ENCODE measurements at places on chromosomes 1 and 21.

DNA sequence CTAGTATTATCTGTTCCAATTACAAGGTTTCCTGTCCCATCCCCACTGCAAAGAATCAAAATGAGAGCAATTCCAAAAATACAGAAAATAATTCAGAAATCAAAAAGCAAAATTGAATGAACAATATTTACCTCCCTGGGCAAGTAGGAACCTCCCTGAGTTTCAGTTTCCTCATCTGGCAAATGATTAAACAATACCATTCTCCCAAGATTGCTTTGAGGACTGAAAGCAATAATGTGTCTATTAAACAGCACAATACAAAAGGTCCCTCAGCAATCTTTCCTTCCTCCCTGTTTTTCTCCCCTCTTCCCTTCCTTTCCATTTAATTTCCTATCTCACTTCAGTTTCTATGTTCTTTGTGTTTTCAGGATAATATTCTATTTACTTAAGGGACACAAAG, 171.0 kb downstream of the ZC3H11B start:
- no peak for DNase-seq

- DNase-seq: no peak
These were observed 299.6 kb upstream of the NCAM2 start for GRCh38 chr21:20698585-20698984.

- DNase-seq: no peak
These were observed 28.5 kb upstream of the SELENON start for GRCh38 chr1:25771221-25772114.

GRCh38 chr1:91172541-91172940, 150.7 kb upstream of the ZNF644 start:
- DNase-seq: no peak

DNA sequence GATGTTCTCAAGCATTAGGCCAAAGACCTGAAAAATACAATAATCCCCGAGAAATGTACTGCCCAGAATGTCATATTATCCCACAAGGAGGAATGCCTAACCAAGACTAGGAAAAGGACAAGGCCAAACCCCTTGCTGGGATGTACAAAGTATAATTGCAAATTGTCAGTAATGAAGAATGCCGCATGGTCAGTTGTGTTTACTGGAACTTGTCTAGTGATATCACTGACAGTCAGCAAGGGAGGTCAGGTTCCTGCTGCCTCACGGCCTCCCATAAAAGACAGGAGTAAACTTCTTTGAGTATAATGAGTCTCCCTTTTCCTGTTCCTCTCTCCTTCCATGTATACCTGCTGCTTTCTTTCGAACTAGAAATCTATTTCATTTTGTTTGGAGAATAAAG, 222.8 kb downstream of the RHOU start:
- DNase-seq: no peak

- no peak for DNase-seq
These were observed 35.4 kb downstream of the ENAH start for GRCh38 chr1:225617479-225617878.

DNA sequence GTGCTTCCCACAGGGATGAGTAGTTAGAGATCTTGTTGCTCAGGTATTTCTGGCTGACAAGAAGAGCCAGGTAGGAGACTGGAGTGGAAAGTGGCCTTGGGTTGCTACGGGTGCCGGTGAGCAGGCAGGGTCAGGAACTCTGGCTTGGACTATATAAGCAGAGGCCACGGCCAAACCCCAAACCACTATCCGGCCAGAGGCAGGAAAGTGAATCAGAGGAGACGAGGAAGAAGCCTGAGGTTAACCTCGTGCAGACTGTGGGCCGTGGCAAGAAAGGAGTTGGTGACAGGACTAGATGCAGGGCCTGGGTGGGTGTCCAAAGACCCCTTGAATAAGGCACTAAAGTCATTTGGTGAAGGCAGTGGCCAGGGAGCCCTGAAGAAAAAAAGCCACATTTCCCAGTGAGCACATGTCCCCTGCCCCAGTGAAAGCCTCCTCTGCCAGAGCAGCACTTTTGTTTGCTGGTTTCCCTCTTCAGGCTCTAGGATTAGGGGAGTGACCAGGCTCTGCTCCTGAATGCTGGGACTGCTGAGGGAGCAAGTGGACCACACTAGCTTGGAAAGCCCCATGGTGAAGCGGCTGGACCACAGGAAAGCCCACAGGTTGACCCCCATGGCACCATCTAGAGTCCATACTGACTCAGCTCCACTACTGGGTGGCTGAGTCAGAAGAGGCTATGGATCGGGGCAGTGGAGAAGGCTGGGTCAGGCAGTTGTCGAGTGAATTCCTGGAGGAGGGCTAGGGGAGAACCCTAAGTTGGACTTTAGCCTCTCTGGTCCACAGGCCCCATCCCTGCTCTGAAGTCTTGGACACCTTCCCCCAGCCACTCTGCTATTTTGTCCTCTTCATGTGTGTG, 23.4 kb downstream of the CSF1 start:
- peak; percentile 45 for DNase-seq

Data from CD14-positive monocyte (primary cell).